ENCODE measurements at places on chromosomes 4 and X.

- DNase-seq: no peak
Measured at GRCh38 chr4:41215969-41216293, 1.6 kb upstream of the APBB2 start.

GRCh38 chrX:129540722-129541184 lies 694 bp downstream of the OCRL start:
- DNase-seq: peak; percentile 7

DNA sequence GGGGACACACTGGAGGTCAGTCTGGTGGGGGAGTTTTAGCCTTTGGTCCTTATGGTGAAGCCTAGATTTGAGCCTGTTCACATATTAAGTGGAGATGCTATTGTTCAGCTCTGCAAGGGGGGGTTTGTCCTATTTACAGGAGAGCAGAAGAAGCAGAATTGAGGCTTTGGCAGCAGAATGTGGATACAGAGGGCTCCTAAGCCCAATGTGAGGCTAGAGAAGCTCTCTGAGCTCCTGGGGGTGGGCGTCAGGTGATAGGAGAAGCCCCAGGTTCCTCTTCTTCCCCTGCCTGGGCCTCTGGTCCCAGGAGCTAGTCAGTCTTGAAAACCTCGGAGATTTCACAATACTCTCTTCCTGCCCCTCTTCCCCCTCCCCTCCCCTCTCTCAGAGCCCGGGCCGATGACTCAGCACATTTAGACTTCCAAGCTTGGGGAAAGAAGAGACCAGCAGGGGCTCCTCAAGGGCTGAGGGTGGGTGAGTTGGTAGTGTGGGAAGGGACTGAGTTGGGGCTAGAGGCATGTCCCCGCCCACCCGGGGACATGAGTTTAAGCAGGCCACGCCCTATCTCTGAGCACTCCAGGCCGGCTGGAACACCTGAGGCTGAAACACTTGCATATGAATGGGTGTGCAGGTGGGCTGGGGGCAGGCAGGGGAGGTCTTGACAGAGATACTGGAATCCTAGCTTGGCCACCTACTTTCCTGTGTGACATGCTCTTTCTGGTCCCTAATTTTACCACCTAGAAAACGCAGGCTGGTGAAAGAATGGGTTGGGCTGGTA lies 3.4 kb downstream of the TFE3 start:
- peak; percentile 67 for DNase-seq

- no peak for DNase-seq
Measured at GRCh38 chr4:35100932-35101331, 1143.4 kb downstream of the ARAP2 start.

DNA sequence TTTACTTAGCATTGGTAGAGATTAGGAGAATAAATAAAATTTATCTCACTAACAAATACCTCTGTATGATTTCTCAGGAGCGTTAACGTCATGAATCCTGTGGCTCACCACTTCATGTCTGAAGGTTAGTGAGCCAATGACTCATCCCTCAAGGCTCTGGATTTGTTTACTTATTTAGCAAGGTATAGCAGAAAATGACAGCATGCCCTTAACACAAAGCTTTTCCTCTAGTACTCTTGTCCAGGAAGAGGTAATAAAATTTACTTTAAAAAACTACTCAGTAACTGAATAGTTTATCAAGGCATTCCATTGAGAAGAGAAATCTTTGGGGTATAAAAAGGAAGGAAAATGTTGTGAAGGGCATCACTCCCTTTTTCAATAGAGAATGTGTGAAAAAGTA lies 823.8 kb downstream of the CCSER1 start:
- DNase-seq: no peak

- no peak for DNase-seq
Measured at GRCh38 chr4:100049872-100050271, 99.8 kb upstream of the H2AZ1 start.

DNA sequence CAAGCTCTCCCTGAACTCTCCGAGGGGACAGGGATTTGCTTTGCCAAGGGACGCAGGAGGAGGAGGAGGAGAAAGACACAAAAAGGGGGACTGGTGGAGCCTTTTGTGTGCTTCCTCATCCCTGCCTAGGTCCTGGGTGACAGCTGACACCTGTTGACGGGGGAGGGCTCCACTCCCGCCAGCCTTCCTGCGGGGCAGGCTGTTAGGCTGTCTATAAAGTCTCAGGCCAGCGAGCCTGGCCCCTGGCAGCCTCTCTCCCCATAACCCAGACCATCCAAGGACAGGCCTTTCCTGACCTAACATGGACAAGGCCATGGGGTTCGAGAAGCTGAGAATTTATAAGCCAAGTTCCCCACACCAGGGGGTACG lies 832 bp upstream of the EVC2 start:
- DNase-seq: peak; percentile 63

DNA sequence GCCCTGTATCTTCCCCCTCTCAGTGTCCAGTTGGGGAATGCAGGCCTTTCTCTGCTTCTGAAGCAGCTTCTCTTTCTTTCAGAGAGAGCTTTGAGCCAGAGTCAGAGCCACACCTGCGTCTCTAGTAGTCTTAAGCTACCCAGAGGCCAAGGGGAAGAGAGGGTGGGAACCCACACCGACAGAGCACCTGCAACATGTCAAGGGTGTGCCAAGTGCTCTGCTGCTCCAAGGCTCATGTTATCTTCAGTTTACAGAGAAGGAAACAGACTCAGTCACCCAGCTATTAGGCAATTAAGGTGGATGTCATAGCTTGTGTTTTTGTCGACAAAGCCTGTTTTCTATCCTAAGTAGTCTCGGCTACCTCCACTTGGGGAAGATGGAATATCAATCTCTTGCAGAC lies 22.7 kb upstream of the RNF212 start:
- no peak for DNase-seq

DNA sequence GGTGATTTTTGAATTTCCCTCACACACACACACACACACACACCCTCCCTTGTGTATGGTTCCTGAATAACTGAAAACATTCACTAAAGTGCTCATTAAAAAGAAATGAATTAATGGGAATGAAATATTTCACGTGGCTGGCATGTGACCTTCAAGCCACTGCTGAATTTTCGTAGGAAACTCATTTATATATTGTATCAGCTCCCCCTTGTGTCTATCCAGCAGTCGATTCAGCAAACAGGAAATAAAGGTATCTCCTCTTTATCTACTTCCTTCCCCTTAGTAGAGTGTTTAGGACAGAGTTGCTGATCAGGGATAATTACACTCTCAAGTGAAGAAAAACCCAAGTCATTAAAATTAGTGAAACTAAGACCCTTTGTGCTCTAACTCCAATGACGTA lies 912.6 kb upstream of the LCORL start:
- DNase-seq: peak; percentile 8

GRCh38 chrX:81195712-81196111 lies 6.0 kb downstream of the HMGN5 start:
- DNase-seq: peak; percentile 63

DNA sequence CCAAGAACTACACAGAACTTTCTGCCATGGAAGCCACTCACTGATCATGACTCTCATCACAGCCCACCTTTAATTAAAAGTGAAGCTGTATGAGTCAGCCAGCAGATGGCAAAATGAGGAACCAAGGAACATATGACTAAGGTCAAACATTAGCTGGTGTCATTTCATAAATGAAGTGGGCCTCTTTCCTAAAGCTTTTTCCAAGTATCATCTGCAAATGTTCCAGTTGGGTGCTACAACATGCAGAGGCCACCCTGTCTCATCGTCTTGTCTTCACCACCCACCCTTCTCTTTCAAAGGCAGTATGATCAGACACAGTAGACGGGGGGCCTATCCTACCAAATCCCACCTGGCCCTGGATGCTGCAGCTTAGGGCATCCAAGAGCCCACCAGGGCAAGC lies 9.2 kb upstream of the EOLA1 start:
- DNase-seq: no peak

- no peak for DNase-seq
Measured at GRCh38 chr4:112173593-112174558, 28.6 kb downstream of the FAM241A start.

- DNase-seq: no peak
Measured at GRCh38 chr4:89000844-89001360, 56.1 kb downstream of the FAM13A start.

GRCh38 chr4:138492176-138492575 lies 250.0 kb upstream of the SLC7A11 start:
- DNase-seq: no peak

GRCh38 chrX:114959729-114960128 lies 57.7 kb downstream of the IL13RA2 start:
- no peak for DNase-seq

All from WERI-Rb-1 (cell line).